ENCODE measurements at places on chromosomes 1 and 21.

DNA sequence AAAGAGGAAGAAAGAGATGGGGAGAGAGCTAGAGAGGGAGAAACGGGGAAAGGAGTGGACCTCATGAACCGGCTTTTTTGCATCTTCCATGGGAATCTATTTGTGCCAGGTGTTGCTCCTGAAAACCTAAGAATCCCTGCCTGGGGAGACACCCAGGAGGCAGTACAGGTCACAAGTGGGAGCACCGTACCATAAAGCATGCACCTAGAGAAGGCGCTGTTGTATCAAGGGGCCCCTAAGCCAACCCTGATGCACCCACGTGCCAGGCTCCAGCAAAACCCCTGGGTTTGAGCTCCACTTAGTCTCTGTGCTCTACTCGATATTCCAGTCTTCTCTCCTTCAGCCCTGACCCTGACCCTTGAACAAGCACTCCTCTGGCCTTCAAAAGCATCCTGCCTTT is 233.6 kb downstream of the RRAGC start:
- no peak for DNase-seq

GRCh38 chr1:87202922-87203655 is 125.6 kb upstream of the LMO4 start:
- no peak for DNase-seq

- DNase-seq = no peak
These were observed 389.7 kb downstream of the NTNG1 start for GRCh38 chr1:107530543-107530942.

GRCh38 chr1:34916104-34916503 is 13.3 kb downstream of the DLGAP3 start:
- no peak for DNase-seq

DNA sequence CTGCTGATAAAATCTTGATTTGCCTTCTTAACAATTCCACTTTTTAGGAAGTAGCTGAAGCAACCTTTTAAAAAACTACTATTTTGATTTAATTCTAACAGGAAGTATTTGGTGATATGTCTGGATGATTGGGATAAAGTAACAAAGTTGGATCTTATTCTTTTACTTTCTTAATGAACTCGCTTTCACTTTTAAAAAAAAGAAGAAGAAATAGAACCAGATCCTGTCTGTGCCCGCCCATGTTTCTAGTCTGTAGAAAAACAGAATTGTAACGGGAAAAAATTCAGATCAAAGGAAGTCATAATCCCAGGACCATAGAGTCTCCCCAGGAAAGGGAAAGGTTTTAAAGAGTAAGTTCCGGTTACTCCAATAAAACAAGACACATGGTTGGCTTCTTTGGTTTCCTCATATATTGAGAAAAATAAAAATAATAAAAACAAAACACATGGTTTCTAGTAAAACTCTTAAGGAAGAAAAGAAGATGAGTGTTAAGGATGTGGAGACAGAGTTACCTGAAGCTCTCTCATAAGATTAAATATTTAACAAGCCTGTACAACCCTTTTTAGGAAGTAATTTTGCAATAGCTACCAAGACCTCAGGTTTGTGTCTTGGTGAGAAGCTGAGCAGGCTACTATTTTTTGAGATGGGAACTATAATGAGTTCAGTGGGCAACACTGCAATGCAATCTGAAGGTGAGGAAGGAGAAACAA is 4.9 kb downstream of the CD48 start:
- DNase-seq = no peak

DNA sequence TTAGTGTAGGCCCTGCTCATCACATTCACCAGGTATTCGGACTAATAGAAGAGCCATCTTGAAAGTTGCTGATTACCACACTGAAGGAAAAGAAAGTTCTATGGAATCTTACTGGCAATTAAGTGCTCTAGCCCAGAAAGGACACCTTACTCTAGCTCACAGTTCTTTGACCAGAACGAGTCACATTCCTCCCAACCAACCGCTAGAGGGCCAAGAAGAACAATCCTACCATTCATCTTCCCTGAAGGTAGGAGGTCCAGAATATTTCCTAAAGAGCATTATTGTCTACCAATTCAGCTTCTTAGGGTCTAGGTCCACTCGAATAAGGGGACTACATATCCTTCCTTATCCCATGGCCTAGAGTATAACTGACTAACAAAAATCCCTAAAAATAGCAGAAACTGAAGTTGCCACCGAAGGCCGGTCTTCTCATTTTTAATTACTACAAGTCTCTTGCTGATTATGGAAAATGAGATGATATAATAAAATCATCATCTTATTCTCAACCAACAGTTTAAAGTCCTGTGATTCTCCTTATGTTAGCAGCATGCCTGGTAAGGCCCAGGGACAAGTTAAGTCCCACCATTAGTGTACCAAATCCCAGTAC is 2.7 kb upstream of the FMO1 start:
- no peak for DNase-seq

DNA sequence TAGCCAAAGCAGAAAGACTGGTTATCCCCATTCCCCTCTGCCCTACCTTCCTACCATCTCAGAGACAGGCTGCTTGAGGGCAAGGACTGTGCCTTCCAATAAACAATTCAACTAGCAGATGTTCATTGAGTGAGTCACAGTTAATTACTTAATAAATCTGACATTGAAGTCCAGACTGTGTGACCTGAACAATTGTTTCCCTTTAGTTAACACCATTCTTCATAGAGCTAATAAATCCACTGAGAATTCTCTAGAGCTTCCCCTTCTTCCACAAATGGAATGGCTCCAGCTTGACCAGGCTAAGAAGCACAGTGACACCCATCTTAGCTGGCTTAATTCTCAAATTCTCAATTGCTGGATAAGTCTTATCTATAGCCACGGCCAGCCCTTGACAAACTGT is 61.9 kb upstream of the GJA5 start:
- no peak for DNase-seq

DNA sequence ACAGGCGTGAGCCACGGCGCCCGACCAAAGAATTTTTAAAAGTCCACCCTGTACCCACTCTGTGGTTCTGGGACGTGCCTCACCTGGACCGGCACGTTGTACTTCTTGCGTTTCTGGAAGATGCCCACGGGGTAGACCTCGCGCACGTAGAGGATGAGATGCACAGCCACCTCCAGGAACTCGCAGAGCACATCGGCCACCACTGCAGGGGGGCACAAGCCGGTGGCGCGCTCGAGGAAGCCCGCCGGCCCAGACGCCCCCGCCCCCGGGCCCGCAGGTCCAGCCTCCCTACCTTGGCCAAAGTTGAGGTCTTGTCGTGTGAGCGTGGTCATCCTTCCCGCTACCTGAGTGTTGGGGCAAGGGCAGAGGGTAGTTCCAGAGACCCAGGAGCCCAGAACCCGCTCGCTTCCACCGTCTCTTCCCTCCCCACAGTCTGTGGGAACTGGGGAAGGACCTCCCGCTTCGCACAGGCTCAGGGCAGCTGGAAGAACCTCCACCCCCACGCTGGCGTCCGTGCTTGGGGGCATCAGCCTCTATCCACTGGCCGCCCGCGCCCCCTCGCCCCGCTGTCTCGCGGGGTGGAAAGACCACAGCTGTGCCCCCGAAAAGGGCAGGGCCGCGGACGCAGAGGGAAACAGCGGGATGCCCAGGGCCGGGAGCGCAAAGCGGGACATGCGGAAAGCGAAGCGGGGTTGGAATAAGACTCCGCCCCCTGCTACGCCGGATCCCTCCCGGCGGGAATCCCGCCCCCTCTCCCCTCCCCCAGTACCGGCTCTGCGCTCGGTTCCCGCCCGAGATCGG is 478 bp downstream of the MAD2L2 start:
- DNase-seq = no peak

DNA sequence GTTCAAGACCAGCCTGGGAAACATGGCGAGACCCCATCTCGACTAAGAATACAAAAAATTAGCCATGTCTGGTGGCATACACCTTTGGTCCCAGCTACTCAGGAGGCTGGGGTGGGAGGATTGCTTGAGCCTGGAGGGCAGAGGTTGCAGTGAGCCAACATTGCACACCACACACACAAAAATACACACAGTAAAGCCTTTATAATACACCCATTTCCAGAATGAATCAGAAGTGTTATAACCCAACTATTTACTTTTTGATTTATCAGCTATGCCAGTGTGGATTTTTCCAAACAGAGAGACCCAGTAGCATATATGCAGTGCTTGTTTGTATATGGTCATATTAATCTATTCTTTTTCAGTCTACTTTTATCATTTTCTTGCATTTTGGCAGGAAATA is 200.1 kb downstream of the ZP4 start:
- DNase-seq = no peak

All from right renal pelvis (tissue), 4 donors.